Left kidney (tissue), 8 donors: ENCODE measurements at places on chromosomes 2 and 18.

DNA sequence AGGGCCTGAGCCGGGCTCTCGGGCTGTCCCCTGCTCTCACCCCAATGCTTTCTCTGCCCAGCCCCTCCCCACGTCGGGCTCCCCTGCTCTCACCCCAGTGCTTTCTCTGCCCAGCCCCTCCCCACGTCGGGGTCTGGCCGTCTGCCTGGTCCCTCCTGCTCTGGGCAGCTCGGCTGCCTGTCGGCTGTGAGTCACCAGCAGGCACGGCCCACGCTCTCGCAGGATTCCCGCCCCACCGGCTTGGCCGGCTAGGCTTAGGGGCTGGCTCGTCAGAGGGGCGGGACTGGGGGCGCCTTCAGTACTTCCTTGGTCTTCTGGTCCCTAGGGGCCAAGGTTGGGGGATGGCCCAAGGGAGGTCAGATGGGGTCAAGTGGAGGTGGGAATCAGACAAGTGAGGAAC, 3.3 kb downstream of the BOK start:
- no peak for DNase-seq

DNA sequence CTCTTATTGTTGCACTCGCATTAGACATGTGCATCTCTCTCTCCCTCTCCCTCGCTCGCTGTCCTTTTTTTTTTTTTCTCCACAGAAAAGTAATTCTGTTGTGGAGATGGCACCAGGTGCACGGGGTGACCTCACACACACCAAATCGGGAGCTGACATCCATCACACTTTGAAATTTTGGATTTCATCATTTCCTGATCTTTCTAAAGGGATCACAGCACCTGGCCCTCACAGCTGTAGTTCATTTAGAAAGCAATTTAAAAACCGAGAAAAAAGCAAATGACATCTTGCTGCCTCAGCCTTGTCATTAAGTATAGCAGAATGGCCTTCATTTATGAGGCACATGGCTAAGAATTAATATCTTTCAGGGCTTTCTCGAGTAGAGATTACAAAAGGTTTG, 717.2 kb downstream of the RNF144A start:
- no peak for DNase-seq

DNA sequence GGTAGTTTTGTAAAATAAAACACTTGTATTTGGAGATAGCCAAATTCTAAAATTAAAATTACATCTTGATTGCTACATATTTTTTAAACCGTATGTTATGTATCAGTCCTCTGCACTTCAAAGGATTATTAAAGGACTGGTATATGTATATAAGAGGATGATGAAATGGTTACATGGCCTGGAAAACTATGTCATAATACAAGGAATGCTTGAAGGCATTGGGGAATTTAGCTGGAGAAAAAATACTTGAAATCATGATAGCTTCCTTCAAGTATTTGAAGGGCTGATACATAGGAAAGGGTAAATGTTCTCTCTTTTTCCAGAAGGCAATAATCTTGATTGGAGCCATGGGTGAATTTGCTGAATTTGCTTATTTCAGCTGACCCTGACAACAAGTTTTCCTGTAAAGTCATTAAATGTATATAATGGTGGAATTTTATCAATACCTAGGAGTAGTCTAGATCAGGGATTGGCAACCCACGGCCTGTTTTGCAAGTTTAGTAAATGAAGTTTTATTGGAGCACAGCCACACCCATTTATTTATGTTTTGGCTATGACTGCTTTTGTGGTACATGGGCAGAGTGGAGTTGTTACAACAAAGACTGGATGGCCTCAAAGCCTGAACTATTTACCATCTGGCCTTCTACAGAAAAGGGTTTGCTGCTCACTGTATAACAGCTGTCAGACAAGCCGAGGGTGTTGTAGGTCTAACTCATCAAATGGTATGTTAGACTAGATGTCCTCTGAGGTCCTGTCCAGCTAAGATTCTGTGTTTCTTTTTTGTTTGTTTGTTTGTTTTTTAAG, 34.4 kb downstream of the ACYP2 start:
- DNase-seq: no peak

DNA sequence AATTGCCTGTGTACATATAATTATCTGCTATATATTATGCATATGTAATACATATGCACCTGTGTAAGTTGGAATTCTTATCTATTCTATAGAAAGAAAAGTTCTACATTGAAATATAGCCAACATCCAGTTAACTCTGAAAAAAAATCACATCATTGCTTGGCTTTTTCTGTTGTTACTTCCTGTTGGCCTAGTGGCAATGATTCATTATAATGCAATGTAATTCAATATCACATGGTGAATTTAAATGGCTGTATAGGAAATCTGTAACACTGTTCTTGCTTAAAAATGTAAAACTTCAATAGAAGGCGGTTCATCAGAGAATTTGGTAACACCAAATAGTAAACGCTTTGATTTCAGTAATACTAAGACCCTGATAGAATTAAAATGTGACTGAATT, 44.5 kb upstream of the MAP4K3 start:
- no peak for DNase-seq

DNA sequence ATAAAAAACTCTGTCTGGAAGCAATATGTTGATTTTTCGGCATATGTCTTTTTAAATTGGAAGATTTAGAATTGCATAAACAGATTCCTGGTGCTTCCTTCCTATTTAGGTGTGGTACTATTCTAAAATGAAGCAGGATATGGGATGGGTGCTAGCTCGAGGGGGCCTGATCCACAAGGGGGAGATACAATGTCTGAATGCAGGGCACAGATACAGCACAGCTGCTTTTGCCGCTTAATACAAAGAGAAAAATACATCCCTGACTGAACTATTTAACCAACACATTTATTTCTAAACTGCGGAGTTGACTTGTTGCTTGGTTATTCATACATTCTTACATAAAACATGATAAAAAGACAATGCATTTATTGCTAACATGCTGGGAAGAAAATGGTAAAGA, 169.1 kb downstream of the TMEFF2 start:
- DNase-seq: no peak

- DNase-seq: no peak
Measured at GRCh38 chr2:239561446-239562001, 160.7 kb upstream of the HDAC4 start.

DNA sequence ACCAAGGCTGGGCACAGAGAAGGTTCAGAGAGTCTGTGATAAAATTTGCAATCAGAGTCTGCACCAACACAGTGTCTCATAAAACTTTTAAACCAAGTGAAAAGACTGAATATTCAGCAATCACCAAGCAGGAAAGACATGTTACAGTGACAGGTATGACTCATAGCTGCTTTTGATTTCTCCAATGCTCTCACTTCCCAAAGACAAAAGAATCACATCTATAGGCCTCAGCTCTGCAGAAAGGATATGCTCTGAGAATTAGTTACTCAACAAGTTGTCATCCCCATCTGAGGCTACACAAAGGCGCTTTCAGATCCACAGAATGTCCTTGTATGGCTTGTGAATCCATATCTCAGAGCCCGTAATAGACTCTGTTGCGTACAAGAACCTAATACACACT, 92.5 kb downstream of the KCNF1 start:
- DNase-seq: no peak

DNA sequence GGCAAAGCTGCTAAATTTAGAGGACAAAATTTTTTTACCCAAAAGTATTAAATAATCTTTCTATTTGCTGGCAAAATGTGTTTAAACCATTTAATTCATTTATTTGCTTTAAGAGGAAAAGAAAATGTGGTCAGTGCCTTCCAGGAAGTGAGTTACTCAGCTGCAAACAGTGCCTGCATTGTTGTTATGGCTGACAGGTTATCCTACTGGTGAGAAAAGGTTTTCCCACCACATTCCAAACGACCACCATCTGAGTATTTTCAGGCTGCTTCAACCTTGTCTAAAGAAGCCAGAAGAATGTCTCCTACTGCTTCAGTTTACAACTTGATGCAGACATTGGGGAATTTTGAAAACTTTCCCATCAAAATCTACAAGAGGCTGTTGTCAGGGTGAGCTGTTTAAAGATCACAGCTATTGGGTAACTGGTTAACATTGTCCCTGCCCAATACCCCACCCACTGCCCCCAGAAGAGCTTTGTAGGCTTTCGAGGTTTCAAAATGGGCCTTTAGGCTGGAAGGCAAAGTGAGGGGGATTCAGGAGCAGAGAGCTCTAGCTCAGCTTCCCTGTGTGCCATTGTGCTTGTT, 461.3 kb upstream of the FANCL start:
- no peak for DNase-seq

DNA sequence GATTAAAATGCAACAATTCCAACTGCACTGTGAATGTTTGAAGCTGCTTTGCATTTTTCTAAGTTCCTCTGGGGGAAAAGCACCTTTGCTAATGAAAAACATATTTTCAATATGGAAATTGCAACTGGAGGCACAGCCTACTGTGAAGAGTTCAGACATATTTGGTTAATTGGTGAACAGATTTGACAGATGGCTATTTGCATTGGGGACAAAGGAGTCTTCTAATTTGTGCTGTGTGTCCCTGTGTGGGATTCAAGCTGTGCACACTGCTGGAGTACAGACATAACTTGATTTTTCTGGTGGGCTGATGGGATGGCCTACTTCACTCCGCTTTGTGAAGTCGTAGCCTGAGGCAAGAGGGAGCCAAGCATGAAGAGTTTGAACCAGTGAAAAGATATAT, 40.7 kb upstream of the ARHGAP25 start:
- no peak for DNase-seq

DNA sequence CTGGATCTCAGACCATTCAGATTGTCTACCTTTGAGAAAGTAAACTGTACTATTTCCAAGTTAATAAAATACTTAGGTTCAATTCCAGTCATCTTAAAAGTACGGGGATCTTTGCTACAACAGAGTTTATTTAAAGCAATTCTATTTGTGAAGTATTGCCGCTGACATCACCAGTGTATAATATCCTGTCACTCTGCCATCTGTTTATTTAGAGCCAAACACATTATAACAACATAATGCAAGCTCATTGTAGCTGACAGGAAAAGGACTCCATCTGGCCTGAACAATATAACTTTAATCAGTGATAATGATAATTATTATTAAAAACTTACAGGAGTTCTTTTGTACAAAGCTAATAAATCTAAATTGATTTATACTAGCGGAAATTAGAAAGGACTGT, 786.8 kb downstream of the ERBB4 start:
- no peak for DNase-seq

GRCh38 chr2:187263675-187264560, 184.1 kb downstream of the CALCRL start:
- DNase-seq: peak; percentile 19

- no peak for DNase-seq
Measured at GRCh38 chr18:70536370-70537062, 247.7 kb downstream of the SOCS6 start.

DNA sequence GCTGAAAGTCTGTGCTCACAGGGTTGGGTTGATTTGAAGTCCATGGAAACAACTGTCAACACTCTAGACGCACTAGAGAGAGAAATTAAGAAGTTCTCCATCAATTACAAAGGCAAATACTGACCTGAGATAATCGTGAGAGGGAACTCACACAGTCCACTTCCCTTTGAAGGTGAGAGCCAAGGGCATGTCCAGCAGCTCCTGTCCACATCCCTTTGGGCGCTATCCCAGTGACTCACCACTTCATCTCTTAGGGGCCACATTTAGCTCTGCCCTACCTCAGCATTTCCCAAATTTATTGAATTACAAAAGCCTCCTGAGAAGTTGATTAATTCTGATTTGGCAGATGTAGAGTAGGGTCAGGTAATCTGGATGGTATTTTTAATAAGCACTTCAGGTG, 148.8 kb upstream of the MAPRE2 start:
- no peak for DNase-seq

- DNase-seq: no peak
Measured at GRCh38 chr2:240310645-240311044, 124.8 kb upstream of the GPC1 start.

- DNase-seq: no peak
Measured at GRCh38 chr2:235480614-235481013, 13.2 kb upstream of the AGAP1 start.

DNA sequence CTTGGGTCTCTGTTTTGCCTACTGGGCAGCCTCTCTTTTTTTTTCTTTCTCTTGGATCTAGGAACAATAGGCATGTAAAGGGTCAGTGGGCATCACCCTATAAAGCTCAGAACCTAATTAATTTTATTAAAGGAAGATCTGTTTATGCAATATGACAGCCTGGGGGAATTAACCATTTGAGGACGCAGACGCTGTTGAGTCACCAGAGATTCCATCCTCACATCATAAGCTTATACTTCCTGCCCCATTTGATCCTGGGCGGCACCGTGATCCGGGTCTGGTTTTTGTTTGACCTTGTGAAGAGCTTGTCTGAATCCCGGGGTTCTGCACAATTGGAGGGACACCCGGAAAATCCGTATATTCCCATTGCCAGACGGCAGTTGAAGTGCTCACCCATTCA, 16.8 kb upstream of the BCL11A start:
- DNase-seq: no peak

DNA sequence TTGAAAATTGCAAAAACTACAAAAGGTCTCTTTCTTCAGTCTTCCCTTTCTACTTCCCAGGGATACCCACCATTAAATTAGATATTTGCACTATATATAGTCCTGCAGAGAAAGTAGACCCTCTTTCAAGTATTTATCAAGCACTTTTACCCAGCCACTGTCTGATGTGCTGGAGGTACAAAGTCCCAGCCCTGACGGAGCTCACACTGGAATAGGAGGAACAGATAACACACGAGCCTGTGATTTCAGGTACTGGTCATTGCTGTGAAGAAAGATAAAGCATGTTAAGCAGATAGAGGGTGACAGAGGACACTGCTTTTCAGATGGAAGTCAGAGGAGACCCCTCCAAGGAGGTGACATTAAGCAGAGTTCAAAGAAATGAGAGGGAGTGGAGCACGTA, 19.6 kb downstream of the SEC11C start:
- no peak for DNase-seq

DNA sequence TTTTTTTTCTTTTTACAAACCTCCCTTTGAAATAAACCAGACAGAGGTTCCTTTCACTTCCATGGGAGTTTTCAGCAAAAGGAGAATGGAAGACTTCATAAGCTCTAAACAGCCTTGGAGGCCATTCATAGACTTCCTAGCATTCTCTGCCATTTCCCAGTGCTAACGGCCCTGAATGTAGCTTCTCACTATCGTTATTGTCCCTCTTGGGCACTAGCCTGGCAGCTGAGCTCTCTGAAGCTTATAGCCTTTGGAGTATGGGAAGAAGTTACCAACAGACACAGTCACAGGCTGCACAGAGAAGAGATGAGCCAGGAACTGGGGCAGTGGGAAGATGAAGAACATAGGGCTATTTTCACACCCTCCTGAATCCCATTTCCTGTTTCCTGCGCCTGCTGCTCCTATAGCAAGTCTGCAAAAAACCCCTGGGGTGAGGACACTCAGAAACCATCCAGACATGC, 29.1 kb upstream of the EPC2 start:
- DNase-seq: no peak

DNA sequence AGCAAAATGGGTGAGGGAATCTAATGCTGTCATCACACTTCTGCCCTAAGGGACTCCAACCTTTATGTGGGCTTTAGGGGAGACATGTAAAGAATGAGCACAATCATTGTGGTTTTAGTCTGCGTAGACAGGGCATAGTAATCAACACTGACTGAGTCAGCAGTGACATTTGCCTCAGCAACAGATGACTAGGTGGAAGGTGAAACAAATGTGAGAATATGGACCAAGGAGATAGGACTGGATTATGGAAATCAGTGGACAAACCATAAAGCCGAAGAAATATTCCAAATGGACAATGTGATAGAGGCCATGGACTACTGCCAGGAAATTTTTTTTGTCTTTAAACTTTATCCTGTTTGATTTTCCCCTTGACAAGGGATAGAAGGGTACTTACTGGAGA, 83.9 kb downstream of the PDK1 start:
- no peak for DNase-seq
